ENCODE measurements at places on chromosomes 3 and 15. TPM values are rescaled to one million over a fixed set of nuclear protein-coding genes. Genes with fewer than 3 reads are reported as not detected.

CSPG5 gene
- total RNA-seq, result 0.33 TPM

HHATL gene
- not detected for total RNA-seq

VWA5B2 gene
- 0.41 TPM for total RNA-seq

LTF gene
- not detected for total RNA-seq

DNA sequence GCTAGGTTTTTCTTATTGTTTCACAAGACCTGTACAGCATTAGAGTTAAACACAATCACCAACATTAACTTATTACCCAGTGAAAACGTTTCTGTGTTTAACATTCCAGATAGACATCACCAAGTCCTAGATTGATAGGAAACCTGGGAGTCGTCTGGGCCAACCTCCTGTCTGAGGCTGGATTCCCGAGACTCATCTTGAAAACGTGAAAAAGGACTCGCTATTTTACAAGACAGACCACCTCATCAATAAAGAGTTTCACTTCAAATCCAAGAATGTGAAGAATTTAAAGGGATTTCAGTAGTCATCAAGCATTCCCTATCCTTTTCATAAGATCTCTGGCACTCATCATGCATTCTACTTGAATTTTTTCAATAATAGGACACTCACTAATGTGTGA, 626.6 kb downstream of the MCTP2 start:
- DNase-seq, result no peak

GRCh38 chr3:13496879-13497278, 16.8 kb downstream of the HDAC11 start:
- DNase-seq, result no peak

GRCh38 chr3:8891303-8891702, 72.0 kb downstream of the RAD18 start:
- no peak for DNase-seq

DNA sequence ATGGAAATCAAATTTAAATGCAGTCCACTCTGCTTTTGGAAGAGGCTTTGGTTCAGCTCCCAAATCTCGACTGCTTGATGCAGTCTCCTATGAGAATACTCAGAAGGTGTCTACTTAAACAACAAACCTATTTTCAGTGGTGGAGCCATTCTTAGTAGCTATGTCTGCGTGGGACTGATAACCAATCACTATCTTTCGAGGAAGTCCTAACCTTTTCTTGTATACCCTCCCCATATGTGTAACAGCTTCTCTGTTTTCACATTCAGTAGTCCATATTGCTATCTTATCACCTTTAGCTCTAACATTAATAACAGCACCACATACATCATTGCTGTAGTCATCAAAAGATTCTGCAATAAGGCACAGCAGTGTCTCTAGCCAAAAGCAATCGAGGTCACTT, 333.0 kb upstream of the ATP11B start:
- no peak for DNase-seq

GRCh38 chr15:29638011-29638410, 184.3 kb downstream of the TJP1 start:
- DNase-seq, result no peak

DNA sequence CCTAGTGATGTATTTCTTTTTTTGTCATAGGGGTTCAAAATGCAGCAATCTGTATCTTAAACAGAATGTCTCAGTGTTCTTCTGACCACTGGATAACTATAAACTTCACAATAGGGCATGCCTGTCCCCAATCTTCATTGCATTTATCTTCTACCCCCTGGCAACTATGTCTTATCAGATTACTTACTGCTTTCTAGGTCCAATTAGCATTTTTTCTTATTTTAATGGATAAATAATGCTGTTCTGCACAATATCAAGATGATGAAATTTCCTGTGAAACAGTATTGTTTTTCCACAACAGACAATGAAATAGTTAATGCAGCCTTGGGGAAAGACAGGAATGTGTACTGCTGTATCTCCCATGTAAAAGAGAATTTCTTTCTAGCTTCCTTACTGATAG, 432.1 kb downstream of the NSUN3 start:
- no peak for DNase-seq

GRCh38 chr3:167051421-167051820, 328.7 kb downstream of the ZBBX start:
- no peak for DNase-seq

DNA sequence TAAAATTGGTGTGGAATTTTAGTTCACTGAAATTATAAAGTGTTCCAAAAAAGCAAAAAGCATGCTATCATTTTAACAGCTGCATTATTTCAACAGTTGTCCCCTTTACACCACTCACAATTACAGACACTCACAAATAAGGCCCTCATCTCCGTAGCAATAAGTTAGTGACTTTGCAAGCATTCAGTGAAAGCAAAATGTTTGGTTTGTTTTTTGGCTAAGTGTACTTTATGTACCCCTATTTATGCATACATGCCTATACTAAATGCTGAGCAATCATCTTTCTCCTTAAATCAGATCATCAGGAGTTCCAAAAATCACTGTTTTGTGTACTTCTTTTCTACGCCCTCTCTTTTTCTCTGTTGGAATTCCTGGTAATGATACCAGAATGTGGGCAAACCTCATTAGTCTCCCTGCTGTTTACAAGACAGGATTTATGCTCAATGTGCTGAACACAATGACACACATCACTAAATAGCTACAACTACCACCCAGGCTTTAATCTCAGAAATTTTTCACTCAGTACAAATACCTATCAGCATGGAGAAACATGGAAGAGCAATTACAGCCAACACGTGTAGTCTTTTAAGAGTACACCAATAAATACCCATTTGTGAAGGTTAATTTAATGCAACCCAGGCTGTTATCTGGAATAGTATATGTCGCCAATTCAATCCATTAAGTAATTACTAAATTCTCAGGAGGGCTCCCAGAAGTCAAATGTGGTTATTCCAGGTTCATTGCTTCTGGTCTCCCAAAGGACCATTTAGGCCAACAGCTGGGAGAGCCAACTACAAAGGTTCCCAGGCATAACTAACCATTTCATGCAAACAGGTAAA, 12.0 kb downstream of the ALDH1A2 start:
- DNase-seq, result no peak

GRCh38 chr3:171797265-171797679, 13.0 kb downstream of the PLD1 start:
- DNase-seq, result no peak

- DNase-seq, result no peak
Measured at GRCh38 chr3:182671541-182671940, 121.8 kb upstream of the ATP11B start.

DNA sequence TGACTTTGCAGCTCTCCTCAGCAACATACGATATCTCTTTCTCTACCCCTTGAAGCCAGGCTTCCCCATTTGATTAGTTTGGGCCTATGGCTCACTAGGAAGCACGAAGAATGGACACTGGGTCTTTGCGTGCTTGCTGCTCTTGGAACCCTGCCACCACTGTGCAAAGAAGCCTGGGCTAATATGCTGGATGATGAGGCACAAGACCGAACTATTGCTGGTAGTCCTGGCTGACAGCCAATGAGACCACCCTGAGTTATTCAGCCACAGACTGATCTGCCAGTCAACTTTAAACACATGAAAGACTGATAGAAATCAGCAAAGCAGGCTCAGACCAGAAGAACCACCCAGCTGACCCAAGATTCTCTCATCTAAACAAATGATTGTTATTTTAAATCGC, 250.3 kb downstream of the CBLB start:
- no peak for DNase-seq
